ENCODE measurements at places on chromosomes 12 and 14.

DNA sequence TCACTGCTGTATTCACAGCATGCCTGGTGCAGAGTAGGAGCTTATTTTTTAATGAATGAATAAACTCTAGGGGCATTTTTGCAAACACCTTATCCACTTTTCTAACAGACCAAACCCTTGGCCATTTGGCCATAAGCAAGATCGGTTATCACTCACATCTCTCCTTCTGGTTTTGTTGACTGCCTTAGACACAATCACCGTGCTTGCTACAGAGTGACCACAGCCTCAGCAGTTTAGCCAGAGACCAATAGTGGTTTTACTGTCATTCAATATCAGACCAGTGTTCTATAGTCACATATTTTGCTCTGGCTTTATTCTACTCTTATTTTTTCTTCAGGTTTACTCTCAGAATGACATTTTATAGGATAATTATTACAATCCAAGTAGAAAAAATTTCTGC lies 2.2 kb downstream of the KLRB1 start:
- DNase-seq, result no peak

DNA sequence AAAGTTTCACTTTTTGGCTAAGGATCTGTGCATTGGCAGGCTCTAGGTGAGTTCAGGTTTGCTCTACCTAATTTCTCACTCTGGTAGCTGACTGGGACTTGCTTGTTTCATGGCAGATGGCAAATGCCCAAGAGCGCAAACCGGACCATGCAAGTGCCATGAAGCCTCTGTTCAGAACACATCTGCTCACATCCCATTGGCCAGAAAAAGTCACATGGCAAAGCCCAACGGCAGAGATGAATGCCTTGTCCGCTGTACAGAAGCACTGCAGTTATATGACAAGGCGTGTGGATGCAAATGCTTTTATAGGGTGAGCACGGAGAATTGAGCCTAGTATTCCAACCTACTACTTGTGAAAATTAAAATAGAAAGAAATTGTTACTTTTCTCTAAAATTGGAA lies 202.2 kb upstream of the HMGA2 start:
- no peak for DNase-seq

DNA sequence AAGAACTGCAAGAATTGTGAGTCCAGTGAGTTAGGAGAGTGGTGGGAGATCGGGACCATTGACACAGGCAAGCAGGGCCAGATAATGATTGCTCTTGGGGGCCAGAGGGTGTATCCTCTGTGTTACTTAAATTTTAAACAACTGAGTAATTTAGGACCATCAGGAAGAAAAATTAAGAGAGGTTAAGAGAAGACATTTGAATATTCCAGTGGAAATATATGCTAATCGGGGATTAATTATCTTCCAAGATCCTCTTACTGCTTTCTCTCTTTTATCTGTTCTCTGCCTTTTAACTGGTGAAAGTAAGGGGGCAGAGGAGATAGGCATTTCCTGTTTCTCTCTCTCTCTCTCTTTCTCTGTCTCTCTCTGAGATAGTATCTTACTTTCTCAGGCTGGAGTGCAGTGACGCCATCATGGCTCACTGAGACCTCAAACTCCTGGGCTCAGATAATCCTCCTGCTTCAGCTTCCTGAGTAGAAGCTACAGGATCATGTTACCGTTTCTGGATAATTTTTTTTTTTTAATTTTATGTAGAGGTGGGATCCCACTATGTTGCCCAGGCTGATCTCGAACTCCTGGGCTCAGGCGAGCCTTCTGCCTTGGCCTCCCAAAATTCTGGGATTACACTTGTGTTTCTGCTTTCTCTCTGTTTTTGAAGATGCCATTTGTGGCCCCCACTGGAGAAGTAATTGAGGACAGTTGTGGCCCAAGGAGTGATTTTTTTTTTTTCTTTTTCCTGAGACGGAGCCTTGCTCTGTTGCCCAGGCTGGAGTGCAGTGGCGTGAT lies 85.1 kb downstream of the DIP2B start:
- no peak for DNase-seq

DNA sequence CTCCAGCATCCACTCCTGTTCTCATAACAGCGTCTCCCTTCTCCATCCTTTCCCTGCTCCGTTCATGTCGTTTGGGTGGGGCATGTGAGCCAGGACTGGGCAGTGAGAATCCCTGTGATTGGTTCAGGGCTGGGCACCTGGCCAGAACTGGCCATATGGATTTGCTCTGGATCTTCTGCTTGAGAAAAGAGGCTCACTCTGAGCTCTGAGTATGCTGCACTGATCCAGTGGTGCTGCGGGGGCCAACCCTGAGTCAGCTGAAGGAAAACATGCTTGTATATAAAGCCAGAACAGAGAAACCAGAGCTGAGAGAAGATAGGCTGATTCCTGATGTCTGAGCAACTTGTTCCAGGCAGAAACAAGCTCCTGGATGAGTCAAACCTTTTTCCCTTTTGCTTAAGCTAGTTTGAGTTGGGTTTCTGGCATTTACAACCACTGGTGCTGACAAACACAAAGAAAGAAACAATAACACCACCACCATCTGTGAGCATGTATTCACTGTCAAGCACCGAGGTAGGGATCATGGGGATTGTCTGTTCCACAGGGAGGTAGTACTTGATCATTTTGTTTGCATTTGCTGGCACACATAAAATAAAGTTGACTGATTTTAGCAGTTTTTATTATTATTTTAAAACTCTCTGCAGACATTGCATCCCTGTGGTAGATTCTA lies 14.0 kb upstream of the HPD start:
- no peak for DNase-seq

DNA sequence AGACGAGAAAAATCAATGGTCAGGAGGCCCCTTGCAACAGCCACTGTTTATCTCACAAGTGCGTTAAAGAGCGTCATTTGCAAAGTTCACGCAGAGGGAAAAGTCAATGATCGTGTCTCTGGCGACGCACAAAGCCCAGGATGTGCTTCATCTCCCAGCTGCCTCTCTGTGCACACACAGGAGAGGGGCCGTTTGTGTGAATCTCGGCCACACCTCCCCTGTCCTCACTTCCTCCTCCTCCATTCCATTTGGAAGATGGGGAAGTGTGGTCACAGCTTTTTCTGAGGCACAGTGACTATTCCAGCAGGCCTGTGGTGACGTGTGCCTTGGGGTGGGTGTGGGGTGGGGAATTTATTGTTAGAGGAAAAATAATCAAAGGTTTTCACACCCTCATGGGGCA lies 90.4 kb downstream of the RBM19 start:
- no peak for DNase-seq

- no peak for DNase-seq
These were observed 363.9 kb downstream of the CEP128 start for GRCh38 chr14:80577599-80577998.

- no peak for DNase-seq
These were observed 2.4 kb downstream of the THTPA start for GRCh38 chr14:23558346-23559009.
